ENCODE measurements at places on chromosomes 3 and 15.

- H3K4me1 ChIP-seq = no peaks in the 10 kb centered on the region
- no peak overlapping the region for H3K4me3 ChIP-seq
- H3K36me3 ChIP-seq = no peaks in the 10 kb centered on the region
- no peak overlapping the region for H3K27ac ChIP-seq
- peak; percentile 59 for DNase-seq
Measured at GRCh38 chr3:139937674-139938279, 2.8 kb downstream of the CLSTN2 start.

DNA sequence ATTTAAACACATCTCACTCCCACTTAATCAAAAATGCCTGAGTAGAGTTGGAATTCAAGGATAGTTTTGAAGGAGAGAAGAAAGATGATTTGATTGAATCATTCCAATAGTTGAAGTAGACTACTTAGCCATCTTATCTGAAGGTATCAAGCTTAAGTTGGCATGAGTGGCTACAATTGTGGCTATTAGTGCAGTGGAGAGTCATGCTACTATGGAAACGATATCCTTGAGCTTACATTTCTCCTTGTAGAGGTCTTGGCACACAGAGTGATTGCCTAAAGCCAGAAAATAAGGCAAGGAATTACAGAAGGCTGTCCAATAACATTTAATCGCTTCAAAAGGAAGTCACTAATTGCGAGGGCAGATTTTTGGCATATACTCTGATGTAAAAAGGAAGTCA, 1022.7 kb downstream of the IGSF11 start:
- DNase-seq = no peak
- H3K4me3 ChIP-seq = no peak overlapping the region
- no peak overlapping the region for H3K27ac ChIP-seq
- no peaks in the 10 kb centered on the region for H3K27me3 ChIP-seq

- no peak for DNase-seq
- H3K4me1 ChIP-seq = no peaks in the 10 kb centered on the region
- no peaks in the 10 kb centered on the region for H3K27me3 ChIP-seq
- H3K27ac ChIP-seq = no peak overlapping the region
Measured at GRCh38 chr3:126956361-126956760, 26.6 kb upstream of the PLXNA1 start.

DNA sequence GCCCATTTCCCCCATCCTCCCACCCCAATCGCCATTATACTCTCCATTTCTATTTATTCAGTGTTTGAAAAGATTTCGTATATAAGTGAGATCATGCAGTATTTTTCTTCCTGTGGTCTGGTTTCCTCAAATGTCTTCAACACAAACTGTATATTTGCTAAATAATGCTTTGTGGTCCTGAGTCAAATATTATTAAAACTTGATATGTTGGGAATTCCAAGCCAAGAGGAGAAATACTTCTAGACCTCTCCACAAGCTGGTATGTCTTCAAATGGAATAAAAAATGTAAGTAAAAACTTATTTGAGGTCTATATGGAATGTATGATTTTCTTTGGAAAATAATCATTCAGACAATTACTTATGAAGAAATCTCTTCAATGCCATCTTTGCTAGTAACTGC, 122.5 kb upstream of the TSC22D2 start:
- H3K27me3 ChIP-seq = no peaks in the 10 kb centered on the region
- H3K4me3 ChIP-seq = no peak overlapping the region
- DNase-seq = no peak
- no peaks in the 10 kb centered on the region for H3K36me3 ChIP-seq
- H3K27ac ChIP-seq = no peak overlapping the region
- H3K4me1 ChIP-seq = no peaks in the 10 kb centered on the region

DNA sequence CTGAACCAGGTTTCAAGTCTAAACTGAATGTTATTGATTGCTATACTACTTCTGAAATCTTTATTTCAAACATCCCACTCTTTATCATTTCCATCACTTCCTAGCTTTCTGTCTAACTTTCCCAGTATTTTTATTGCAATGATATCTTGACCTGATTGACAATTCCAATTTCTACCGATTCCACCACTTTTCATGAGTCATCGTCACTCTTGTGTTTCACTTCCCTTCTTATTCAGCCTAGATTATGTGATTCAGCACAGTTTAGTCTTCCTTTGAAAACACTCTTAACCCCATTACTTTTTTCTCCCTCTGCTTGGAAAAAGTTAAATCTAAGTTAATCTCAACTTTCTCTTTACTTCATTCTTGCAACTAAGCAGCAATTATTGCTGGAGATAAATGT, 62.6 kb downstream of the SLC7A14 start:
- H3K27ac ChIP-seq = no peak overlapping the region
- DNase-seq = no peak
- no peaks in the 10 kb centered on the region for H3K36me3 ChIP-seq
- no peaks in the 10 kb centered on the region for H3K27me3 ChIP-seq

GRCh38 chr15:31974855-31975829, 55.2 kb upstream of the CHRNA7 start:
- no peaks in the 10 kb centered on the region for H3K27me3 ChIP-seq
- peak overlapping the region; percentile 57 for H3K4me3 ChIP-seq
- no peaks in the 10 kb centered on the region for H3K4me1 ChIP-seq
- no peak overlapping the region for H3K27ac ChIP-seq
- peak; percentile 79 for DNase-seq
- no peaks in the 10 kb centered on the region for H3K36me3 ChIP-seq

All from SK-N-SH (cell line).